ENCODE measurements at places on chromosomes 3 and 15. TPM values are rescaled to one million over a fixed set of nuclear protein-coding genes. Genes with fewer than 3 reads are reported as not detected.

DNA sequence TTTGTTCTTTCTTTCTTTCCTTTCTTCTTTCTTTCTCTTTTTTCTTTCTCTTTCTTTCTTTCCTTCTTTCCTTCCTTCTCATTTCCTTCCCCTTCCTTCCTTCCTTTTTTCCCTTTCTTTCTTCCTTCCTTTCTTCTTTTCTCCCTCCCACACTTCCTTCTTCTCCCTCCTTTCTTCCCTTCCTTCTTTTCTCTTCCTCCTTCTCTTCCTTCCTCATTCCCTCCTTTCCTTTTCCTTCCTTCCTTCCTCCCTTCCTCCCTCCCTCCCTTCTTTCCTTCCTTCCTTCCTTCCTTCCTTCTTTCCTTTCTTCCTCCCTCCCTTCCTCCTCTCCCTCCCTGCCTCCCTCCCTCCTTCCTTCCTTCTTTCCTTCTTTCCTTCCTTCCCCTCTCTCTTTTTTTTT lies 755.7 kb upstream of the GRM7 start:
- DNase-seq = no peak

DNA sequence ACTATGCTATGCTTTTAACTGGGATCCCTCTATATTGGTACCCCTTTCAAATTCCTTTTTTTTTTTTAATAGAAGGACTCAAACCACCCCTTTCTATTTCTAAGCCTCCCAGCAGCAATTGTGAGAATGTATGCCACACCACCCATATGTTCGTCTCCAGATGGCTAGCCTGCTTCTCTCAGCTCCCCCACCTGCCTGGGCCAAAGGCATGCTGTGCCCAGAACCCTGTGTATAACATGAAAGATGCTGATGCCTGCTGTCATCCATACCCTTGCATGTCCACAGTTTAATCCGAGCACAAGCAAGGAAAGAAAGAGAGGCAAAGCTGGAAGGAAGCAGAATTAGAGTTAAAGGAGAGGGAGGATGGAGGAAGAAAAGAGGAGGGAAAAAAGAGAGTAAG lies 159.5 kb upstream of the CNTN6 start:
- no peak for DNase-seq

- no peak for DNase-seq
Measured at GRCh38 chr15:70339571-70340493, 242.1 kb upstream of the TLE3 start.

DNA sequence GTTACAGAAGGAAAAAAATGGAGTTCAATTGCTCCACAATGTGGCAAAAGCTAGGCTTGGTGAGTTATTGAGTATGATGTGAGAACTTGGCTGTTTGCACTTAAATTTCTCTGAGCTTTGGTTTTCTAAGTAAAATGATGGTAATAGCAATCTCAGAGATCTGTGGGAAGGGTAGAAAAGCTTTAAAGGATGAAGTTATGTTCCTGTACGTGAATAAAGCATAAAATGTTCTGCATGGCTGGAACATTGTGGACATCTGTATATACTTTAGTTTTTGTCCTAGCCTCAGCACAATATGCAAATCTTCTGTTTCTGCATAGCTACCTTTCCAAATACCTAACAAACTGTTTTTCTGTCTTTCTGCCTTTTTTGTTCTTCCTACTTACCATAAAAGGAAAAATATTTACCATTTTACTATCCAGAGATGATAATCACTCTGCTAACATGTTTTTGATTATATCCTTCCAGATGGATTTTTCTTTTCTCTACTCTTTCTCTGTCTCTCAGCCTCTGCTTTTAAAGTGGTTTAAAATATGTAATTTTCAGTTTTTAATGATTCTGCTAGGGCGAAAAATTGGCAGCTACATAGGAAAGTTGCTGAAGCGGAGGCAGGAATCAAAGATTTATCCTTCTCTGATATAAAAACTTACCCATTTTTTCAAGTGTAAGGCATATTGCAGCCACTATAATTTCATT lies 188.1 kb downstream of the FNDC3B start:
- DNase-seq = no peak

GRCh38 chr15:99564221-99565048 lies 1.3 kb upstream of the MEF2A start:
- no peak for DNase-seq

RARRES1 gene
- not detected for polyA plus RNA-seq

Data from immature natural killer cell (primary cell).